ENCODE measurements at places on chromosomes 4 and X.

- no peak for DNase-seq
These were observed 9.2 kb upstream of the UBE2D3 start for GRCh38 chr4:102836596-102836995.

GRCh38 chr4:64584125-64584524 lies 174.9 kb upstream of the TECRL start:
- DNase-seq = no peak

DNA sequence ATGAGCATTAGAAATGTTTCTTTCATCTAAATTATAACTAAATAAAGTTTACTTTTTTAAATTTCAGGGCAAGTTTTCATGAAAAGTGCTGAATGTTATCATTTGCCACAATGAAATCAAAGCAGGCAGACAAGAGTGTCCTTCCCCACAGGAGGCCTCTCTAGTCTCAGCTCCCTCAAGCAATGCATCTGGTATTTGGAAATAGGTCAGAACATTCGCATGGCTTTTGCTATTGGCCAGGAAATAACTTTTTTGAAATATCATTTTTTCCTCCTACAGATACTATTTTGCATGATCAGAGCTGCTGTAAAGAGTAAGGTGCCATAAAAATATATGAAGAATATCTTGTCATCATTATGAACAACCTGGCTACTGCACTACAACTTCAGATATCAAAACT lies 41.1 kb downstream of the MAD2L1 start:
- no peak for DNase-seq

GRCh38 chr4:4849106-4849505 lies 10.4 kb upstream of the MSX1 start:
- DNase-seq = no peak

DNA sequence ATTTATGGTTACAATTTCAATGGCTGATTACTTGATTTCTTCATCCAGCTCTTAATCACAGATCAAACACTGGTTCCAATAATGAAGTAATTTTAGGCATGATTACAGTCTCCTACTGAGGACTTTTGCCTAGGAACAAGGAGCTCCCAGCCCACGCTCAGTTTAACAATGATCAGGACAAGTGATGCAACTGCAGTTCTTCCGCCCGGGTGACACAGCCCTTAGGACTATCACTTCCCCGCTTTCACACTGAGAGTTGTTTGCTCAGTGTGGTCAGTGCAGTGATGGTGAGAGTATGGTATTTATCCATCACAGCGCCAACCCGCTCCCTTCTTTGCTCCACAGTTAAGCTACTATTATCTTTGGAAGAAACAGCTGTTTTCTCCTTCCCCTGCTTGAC lies 203.2 kb upstream of the MBNL3 start:
- peak; percentile 29 for DNase-seq

DNA sequence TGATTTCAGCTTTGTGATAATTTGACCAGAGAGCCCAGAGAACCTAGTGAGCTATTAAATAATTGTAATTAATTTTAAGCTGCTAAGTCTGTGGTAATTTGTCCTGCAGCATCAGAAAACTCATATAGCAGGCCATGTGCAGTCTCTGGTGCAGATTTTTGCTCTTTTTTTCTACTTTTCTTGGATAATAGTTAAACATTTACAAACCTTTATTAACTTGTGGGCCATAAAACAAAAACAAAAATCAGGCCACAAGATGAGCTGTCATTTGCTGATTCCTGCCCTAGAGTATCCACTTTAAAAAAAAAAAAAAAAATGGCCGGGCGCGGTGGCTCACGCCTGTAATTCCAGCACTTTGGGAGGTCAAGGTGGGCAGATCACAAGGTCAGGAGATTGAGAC lies 99.8 kb downstream of the CLDN22 start:
- DNase-seq = no peak

- no peak for DNase-seq
These were observed 166.0 kb downstream of the ANTXR2 start for GRCh38 chr4:79907001-79907400.

DNA sequence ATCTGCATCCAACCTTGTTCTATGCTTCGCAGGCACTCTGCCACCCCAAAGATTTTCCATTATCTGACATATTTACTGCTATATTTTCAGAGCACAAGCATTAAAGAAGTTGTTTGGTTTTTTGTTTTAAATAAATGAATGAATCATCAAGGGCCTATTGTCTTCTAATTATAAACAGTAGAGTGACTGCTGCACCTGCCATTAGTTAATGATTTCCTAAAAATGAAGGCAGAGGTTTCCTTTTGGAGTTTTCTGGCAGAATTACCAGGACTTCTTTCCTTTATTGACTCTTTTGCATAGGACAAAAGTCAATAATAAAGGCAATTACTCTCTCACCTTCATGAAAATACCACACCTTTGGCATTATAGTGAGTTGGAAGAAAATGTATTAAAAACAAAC lies 238.1 kb downstream of the INPP4B start:
- no peak for DNase-seq

DNA sequence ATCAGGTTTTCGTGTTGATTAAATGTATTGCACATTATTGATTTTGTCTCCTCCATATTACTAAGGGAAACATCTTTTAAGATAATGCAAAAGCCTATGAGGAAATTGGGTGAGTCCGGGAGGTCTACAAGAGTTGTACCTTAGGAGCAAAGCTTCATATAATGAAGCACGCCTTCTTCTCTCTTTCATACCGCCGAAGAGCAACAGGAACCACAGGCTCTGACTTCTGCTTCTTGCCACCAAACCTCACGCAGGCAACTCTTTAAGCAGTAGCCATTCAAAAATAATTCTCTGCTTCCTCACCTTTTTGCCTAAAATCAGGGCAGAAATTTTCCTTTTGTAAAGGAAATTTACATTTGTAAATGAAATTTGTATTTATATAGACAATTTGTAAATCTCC lies 139.6 kb downstream of the SPRY1 start:
- DNase-seq = no peak

DNA sequence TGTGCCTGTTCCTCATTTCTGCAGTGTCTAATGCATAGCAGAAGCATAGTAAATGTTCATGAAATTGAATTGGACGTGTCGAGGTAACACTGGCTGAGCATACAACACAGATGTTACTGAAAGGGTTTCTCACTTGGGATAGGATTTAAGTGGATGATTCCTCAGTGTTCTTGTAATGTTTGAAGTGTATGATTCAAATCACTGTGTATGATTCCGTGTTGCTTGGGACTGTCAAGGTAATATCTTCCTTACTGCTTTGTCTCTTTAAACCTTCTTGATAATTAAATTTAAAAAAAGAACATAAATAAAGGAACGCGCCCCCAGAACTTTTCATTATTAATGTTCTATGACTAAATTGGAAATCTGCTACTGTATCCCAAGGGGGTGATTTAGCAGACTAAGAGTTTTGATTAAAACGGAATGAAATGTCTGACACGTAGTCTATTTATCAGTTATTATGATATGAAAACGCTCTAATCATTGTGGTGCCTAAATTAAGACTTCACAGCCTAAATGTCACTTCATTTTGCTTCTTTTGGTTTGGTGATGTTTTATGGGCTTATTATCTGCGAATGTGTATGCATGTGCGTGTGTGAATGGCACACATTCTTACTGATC lies 696.9 kb upstream of the EPHA5 start:
- DNase-seq = no peak

DNA sequence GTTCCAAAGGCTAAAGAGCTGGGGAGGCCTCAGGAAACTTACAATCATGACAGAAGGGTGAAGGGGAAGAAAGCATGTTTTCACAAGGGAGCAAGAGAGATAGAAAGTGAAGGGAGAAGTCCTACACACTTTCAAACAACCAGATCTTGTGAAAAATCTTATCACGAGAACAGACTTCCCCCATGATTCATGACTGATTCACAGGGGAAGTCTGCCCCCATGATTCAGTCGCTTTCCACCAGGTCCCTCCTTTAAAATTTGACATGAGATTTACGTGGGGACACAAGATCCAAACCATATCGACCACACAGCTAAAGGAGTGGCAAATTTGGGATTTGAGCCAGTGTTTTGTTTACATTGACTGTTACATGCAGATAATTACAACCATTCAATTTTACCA lies 971.1 kb upstream of the HS3ST1 start:
- DNase-seq = no peak

DNA sequence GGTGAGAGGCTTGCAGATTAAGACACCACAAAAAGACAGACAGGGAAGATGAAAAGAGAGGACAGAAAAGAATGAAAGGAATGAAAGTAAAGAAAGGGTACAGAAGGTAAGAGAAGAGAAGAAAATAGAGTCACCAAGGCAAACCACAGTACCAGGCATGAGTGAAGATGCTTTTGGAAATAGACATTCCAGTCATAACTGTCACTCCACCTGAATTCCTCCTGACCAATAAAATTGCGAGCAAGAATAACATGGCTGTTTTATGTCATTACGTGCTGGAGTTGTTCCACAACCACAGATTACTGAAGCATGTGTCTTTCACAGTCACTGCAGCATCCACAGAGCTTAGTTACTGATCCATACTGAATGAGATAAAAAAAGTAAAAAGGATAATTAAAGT lies 864.9 kb upstream of the SLIT2 start:
- no peak for DNase-seq

- DNase-seq = peak; percentile 86
These were observed 11.2 kb upstream of the PDGFRA start for GRCh38 chr4:54217642-54218495.

DNA sequence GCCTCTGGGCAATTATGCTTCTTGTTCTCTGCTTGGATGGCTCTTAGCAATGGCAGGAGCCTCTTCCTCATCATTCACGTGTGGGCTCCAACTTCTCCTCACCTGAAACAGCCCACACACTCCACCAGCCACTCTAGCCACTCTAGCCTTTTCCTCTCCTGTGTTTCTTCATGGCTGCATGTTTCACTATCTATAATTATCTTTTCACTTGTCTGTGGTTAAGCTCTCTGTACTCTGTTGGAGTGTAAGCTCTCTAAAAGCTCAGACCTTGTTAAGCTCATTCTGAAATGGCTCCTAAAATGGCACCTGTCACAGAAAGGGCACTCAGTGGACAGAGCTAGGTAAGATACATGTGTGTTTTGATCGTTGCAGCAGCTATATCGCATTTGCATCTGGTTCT lies 80.0 kb downstream of the SH3KBP1 start:
- DNase-seq = no peak

GRCh38 chrX:149040873-149041535 lies 464.1 kb downstream of the IDS start:
- DNase-seq = no peak

DNA sequence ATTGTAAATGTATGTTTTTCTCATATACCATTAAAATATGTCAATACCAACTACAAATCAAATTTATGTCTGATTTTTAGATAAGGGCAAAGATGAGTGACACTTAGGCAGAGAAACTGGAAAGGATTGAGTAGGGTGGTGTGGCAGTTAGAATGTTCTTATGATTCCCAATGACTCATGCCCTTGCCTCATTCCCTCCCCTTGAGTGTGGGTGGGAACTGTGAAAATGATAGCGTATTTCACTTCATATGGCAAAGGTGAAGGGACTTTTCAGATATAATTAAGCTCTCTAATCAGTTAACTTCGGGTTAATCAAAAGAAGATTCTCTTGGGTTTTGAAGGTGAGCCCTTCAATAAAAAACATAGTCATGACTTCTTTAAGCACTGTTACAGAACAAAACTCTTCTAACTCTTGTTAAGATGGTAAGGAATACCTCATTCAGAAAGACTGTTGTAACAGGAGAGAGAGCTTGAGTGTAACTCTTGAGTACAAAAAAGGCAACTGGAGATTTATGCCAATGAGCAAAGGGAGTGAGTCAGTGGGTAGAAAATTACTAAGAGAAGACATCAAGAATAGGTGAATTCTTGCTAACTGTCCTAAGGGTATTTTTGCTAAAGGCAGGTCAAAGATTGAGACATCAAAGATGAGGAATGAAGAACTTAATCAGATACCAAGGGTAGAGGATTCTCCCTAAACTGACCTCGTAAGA lies 329.5 kb downstream of the KCTD8 start:
- no peak for DNase-seq

- DNase-seq = no peak
These were observed 121.8 kb downstream of the ARHGAP10 start for GRCh38 chr4:147853706-147854105.
